Stimulated activated CD8-positive, alpha-beta memory T cell treated with anti-CD3 and anti-CD28 coated beads, Interleukin-12 subunit alpha, Interleukin-12 subunit beta, amount 100 ng/mL, for 4 hours (primary cell): ENCODE measurements at places on chromosomes 11 and 22.

DNA sequence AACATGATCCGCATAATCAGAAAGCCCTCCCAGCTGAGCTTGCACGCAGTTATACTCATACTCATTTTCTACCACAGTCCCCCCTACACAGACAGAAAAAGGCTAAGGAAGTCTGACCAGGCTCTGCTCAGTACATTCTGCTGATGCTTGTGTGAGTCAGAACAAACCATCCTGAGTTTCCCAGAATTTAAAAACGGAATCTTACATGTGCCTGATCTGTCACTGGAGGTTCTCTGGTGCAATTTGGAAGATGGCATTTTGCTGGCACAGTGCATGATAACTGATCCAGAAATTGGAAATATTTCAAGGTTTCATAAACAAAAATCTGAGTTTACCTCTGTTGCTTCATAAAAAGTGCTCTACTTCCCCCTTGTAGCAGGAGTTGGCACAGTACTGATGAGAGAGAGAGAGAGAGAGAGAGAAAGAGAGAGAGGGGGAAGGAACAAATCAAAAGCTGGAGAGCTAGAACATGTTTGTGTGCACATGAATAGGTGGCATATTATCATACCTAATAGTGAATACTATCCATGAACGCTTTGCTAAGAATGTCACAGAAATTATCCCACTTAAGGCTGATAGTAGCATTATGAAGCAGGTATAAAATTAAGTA, 1085.3 kb downstream of the DLG2 start:
- no peak for DNase-seq

DNA sequence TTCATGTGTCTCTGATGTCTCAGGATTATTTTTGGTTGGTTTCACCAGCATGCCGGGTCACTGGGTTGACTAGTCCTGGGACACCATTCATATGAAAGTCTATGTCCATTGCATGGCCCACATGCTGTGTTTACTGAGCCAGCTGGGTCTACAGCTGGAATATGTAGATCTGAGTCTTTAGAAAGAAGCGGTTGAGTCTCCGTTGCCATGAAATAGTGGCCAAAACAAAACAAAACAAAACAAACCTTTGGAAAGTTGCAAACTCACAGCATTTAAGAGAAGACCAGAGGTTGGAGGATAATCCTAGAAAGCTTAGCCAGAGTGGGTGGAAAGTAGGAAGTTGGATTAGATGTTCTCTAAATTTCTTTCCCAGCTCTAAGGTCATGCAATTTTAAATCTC, 191.8 kb upstream of the NTM start:
- no peak for DNase-seq

GRCh38 chr11:12818333-12819015, 144.3 kb downstream of the TEAD1 start:
- DNase-seq = no peak

GRCh38 chr11:75509020-75509720, 16.6 kb downstream of the GDPD5 start:
- DNase-seq = no peak

- no peak for DNase-seq
Observed at GRCh38 chr11:45806937-45807791, 2.2 kb downstream of the SLC35C1 start.

GRCh38 chr11:112297248-112297866, 36.7 kb upstream of the PLET1 start:
- no peak for DNase-seq
